ENCODE measurements at places on chromosomes 1 and 21.
A peak's percentile ranks its signal among the peaks of the same experiment; 100 is the strongest.

- DNase-seq, result no peak
Measured at GRCh38 chr1:17084787-17085186, 31.0 kb upstream of the SDHB start.

GRCh38 chr1:31818206-31818605 lies 2.4 kb upstream of the SPOCD1 start:
- no peak for DNase-seq

- DNase-seq, result no peak
Measured at GRCh38 chr1:244851546-244852231, 12.7 kb downstream of the HNRNPU start.

DNA sequence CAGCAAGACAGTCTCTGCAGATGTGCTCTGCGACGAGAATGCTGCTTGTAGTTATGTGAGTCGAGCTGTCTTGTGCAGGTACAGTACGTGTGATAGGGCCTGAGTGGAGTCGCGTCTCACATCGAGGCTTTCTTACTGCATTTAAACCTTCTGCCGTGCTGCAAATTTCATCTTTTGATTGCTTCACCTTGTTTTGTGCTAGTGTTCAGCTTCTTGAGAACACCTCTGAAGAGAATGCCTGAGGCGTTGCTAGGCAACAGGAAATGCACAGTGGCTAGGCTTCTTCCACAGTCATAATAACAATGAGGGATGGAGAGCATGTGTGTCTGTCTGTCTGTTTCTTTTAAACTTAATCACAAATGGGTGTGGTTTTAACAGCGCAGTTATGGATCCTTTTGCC lies 52.9 kb downstream of the MRPS6 start:
- DNase-seq, result no peak

DNA sequence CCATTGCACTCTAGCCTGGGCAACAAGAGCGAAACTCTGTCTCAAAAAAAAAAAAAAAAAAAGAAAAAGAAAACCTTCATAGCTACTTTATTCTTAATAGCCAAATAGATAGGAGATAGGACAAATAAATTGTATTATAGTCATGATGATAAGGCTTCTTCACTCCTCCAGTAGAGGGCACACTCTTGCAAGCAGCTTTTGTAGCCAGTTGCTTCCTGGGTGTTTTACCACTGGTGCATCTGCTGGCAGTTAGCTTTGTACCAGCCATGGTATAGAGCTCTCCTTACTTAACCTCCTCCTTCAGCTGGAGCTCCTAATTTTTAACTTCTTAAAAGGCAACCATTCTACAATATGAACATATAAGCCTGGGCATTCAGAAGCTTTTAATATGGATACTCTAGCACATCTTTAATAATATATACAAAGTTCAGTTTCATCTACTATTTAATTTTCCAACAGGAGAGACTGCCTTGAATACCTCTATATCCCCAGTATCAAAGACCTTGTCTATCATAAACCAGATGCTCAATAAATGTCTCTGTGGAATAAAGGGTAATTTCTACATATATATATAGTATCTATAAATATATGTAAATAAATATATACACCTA lies 35.8 kb downstream of the EVI5 start:
- no peak for DNase-seq

DNA sequence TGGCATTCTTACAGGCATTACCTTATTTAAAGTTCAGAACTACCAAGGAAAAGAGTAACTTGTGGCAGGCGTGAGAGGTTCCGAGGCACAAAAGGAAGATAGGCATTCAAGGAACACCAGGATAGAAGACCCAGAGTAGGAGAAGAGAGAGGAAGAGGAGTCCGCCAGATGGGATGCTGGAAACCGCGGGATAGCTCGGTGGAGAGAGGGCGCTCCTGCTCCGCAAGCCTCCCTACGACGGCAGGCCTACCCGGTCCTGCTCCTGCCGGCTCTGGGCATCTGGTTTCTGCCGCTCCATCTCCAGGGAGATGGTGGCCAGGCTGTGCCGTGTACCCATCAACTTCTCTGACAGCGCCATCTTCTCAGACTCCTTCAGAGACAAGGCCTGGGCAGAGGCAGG lies 5.4 kb upstream of the NBPF1 start:
- no peak for DNase-seq

- peak; percentile 14 for DNase-seq
Measured at GRCh38 chr1:174743654-174744561, 255.8 kb upstream of the CACYBP start.

GRCh38 chr1:23799255-23799569 lies 1.3 kb downstream of the GALE start:
- DNase-seq, result no peak

DNA sequence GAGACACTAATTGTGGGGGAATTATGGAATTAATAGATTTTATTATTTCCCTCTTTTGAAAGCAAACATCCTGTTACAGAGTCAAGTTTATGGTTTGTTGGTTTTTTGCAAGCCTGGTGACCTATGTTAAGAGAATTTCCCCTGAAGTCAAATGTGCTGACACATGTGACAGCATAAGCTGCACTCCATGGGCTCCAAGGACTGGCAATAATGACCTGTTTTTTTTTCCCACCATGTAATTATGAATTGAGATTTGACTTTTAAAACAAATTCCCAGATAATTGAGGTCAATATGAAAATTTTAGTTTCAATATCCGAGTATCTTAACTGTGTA lies 242.5 kb upstream of the SGIP1 start:
- no peak for DNase-seq

GRCh38 chr21:40901691-40902090 lies 54.7 kb upstream of the DSCAM start:
- DNase-seq, result no peak

GRCh38 chr1:15531003-15531402 lies 4.4 kb downstream of the DNAJC16 start:
- no peak for DNase-seq

GRCh38 chr1:173267453-173267945 lies 60.4 kb upstream of the TNFSF4 start:
- no peak for DNase-seq

GRCh38 chr1:67937651-67938050 lies 104.4 kb upstream of the GNG12 start:
- no peak for DNase-seq

Data from glomerular endothelial cell (primary cell).